AG09309 (cell line): ENCODE measurements at places on chromosomes 1 and 21.

DNA sequence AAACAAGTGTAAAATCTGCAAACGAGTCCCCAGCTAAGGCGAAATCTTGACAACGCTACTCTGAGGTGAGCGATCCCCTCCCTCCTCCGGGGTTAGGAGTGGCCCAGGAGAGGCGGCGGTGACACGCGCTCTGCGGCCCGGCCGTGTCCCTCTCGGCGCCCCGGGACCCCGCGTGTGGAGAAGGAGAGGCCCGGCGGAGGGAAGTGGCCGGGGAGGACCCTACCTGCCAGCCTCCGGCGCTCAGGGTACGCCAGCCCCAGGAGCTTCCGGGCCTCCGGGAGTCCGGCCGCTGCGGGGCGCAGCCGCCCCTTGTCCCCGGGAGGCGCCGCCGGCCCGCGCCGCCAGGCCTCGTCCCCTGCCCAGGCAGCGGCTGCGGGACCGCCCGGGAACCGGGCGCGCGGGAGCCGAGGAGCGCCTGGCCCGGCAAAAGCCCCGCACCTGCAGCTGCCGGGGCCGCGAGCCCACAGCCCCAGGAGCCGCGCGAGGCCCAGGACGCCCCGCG is 543 bp downstream of the ABCB10 start:
- no peak for DNase-seq

DNA sequence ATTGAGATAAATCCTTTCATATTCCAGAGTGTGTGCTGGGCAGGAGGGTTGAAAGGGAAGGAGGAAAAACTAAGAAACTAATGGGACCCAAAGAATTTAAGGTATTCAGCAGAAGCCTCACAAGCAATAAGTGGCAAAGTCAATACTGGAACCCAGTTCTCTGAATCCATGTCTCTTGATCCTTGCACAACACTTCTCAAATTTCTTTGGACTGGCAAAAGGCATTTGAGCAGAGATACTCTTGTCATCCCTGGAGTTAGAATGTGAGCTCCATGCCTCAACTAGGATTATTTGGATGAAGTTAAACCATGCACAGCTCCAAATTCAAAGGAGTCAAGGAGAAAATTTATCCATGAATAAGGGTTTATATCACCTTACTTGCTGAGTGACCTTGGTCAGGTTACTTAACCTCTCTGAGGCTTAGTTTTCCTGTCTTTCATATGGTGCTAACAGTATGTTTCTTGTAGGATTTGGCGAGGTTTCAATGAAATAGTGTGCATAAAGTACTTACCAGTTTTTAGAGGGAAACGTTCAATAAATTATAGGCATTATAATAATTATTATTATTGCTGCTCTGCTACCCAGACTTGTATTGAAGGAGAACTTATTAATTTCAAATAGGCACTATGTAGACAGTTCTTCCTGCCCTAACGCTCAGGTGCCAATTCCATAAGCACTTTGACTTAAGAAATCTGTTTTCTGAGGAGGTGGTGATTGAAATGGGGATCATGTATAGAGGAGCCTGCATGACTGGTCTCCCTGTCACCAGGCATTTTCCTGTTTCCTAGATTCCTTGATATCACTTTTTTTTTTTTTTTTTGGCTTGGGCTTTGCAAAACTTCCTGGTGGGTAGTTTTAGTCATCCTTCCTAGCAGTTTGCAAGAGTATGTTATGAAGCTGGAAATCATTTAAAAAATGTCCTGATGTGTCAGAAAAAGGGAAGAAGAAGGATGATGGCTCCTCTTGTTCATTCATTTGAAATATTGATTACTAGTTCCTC is 125.0 kb upstream of the JUN start:
- DNase-seq = peak; percentile 40

DNA sequence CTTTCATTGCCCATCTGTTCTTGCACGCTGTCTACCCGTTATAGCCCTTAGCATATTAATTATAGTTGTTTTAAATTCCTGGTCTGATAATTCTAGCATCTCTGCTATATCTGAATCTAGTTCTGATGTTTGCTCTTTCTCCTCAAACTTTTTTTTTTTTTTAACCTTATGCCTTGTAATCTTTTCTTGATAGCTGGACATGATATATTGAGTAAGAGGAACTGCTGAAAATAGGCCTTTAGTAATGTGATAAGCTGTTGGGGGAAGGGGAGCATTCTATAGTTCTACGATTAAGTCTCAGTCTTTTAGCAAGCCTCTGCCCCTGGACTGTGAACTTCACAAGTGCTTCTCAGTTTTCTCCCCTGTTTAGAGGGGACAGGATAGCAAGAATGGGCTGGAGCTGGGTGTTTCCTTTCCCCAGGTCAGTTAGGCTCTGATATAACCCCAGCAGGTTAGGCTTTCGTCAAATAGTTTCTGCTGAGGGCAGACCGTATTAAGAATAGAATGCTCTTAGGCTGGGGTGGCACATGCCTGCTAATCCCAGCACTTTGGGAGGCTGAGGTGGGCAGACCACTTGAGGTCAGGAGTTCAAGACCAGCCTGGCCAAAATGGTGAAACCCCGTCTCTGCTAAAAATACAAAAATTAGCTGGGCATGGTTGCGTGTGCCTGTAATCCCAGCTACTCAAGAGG is 62.2 kb downstream of the ZFYVE9 start:
- DNase-seq = no peak

- DNase-seq = no peak
Measured at GRCh38 chr1:8293641-8294169, 24.2 kb upstream of the SLC45A1 start.

DNA sequence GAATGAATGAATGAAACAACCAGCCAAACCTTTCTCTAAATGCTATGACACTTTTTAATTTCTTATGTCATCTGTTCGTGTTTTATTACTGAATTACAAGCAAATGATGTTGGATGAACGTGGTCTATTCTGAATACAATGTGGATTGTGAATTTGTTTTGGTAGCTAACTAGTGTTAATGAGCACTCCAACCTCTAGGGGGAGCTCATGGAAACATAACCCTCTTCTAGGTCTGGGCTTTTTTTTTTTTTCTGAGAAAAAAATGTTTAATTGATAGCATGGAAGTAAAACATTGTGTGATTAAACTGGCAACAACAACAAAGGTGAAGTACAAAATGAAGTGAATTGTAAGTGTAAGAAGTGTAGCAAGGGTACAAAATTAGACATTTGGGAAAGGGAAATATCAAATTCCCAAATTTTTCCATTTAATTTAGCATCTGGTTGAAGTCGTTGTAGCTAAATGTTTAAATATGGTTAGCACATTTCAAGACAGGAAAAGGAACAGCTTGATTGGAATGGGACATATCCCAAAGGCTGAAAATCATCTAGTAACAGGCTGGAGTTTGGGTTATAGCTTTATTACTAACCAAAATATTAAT is 42.6 kb upstream of the PTGS2 start:
- peak; percentile 5 for DNase-seq

- DNase-seq = no peak
Measured at GRCh38 chr1:107196973-107197562, 56.2 kb downstream of the NTNG1 start.

- no peak for DNase-seq
Measured at GRCh38 chr21:41349126-41349525, 12.7 kb upstream of the MX2 start.

- DNase-seq = no peak
Measured at GRCh38 chr1:165259236-165259635, 97.3 kb downstream of the LMX1A start.

GRCh38 chr1:117590273-117590925 is 15.4 kb upstream of the TENT5C start:
- no peak for DNase-seq

DNA sequence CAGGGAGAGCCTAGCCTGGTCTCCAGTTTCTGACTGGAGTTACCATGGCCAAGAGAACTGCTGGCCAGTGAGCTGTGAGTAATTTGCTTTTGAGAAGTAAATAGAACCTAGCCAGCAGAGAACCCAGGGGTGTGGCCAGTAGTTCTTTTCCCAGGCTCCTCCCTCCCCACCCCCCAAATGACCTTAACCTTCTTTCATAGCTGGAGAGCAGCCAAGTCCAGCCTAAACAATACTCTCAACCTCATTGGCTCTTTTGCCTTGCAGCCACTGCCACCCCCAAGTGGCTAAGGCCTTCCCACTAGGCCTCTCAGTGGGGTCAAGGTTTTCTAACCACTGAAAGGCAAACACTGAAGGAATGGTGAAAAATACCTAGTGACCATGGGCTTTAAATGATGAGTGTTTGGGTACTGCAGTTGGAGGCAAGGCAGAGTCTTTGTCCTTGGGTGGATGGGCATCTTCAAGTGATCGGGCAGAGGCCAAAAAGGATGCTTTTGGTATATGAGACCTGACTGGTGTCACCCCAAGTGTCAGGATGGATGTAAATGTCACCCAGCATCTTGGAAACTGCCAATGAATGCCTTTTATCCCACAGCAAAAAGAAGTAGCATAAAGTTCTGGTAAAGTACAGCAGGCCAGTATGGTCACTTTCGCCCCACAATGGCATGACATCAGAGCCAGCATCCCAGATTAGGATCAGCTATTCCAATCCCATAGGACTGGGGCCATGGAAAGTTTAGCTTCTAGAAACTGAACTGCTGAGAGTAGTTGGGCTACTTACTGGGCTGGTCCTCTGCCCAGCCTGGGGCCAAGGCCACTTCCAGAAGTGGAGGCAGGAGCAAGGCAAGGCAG is 3.5 kb upstream of the PIGV start:
- no peak for DNase-seq
